ENCODE measurements at places on chromosomes 1 and 21.

DNA sequence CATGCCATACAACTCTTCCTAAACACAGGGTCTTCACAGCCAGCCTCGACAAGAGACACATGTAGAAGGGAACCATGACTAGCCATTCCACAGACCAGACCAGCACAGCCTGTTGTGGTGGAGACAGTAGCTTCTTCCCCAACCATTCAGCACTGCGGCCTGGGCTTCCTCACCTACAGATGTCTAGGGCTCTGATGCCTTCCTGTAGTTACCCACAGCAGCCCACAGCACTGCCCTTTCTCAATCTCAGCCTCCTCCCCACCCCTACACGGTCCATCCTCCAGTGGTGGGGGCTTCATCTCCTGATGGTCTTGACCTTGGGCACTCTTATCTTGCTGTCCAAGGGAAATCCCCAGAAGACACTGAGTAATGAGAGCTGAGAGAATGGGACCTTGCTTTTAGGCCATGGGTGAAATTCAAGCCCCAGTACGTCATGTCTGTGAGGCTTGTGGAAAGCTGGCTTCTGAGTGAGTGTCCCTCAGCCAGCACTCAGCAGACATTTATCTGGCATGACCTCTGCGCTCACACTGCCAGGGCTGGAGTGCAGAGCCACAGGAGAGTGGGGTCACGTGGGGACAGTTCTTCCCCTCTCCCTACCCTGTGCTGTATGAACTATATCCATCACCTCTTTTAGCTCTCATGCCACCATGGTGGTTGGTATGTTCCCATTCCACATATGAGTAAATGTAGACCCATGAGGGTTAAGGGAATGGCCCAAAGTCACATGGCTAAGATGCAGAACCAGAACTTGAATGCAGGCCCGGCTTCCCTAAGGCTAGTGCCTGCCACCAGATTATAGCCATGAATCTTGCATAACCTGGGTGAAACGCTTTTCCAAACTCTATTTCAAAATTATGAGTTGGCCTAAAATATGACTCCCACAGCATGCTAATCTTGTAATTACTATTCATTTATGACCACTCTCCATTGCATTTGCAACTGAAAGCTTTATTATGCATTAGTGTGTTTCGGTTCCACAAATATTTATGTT, 104.7 kb downstream of the HIVEP3 start:
- DNase-seq, result no peak

DNA sequence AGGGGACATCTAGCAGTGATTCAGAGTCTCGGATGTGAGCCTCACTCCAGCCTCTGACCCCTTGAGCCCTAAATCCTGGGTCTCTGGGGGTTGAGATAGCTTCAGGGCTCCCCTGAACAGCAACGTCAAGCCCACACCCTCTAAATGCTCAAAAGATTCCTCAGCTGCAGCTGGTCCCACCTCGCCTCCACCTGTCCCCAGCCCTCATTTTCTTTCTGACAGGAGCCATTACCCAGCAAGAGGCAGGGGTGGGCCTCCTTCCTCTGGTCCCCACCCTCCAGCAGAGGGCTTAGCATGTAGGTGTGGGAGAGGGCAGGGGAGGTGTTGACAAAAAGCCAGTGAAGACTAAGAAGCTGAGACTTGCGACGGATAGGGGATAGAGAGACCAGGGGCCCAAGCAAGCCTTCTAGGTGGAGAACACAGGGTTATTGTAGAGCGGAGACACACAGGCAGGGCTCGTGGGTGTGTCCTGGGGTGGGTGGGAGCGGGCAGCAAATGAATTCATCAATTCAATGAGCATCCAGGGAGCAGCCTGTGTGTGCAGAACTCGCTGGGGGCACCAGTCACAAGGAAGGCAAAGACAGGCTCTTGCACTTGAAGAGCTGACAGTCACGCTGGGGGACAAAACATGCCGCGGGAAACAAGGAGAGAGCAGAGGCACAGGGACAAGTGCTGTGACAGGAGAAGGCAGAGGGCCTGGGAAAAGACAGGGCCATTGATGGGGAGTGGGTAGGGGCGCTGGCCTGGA, 48.9 kb upstream of the GOLT1A start:
- no peak for DNase-seq

DNA sequence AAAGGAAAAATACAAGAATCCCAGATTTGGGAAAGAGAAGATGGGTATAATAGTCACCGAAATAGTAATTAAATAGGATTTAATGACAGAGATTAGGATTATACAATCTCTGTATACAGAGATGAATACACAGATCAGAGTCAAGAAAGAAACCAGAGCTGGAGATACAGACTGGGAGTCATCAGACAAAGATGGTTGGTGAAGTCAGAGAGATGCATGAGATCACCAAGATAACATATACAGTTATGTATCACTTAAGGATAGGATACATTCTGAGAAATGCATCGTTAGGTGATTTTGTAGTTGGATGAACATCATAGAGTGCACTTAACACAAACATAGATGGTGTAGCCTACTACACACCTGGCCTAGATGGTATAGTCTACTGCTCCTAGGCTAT, 49.8 kb downstream of the VCAM1 start:
- DNase-seq, result no peak

- no peak for DNase-seq
Measured at GRCh38 chr1:179955731-179956130, 1.1 kb downstream of the CEP350 start.

- no peak for DNase-seq
Measured at GRCh38 chr1:178495741-178496409, 889 bp downstream of the CLEC20A start.

DNA sequence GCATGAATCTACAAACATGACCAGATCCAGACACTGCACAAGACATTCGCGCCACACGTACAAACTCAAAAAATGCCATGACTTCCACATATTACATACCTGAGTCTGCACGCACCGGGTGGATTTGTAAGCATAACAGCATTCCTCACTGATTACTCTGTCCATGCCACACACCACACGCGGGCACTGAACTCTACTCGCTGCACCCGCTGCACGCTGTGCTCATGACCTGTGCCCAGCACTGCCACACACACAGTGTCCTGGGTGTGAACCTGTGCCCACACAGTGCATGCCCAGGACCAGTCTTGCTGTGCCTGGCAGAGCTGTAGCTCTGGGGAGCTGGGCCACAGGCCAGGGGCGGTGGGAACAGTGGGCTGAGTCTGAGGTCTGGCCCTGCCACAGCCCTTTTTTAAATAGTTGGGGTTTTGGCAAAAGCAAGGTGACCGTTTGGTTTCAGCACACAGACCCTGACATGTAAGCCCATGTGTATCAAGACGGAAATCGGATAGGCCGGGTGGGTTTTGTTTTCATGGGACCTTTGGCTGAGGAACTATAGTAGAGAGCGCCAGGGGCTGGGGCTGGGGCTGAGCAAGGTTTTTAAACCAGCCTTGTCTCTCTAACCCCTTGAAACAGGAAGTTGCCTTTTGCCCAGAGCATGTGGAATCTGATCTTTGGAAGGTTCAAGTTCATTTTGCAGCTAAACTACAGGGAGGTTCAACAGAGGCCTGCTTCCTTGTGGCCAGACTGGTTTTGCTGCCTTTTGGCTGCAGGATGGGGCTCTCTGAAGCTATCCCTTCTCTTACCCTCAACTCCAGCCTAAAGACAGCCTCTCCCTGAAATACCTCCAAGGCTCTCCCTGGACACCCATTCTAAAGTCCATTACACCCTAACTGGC, 12.3 kb upstream of the GOLT1A start:
- DNase-seq, result no peak

GRCh38 chr1:59638231-59638711, 176.5 kb upstream of the HOOK1 start:
- DNase-seq, result no peak

GRCh38 chr1:159937054-159937750, 8.2 kb downstream of the IGSF9 start:
- DNase-seq, result no peak

DNA sequence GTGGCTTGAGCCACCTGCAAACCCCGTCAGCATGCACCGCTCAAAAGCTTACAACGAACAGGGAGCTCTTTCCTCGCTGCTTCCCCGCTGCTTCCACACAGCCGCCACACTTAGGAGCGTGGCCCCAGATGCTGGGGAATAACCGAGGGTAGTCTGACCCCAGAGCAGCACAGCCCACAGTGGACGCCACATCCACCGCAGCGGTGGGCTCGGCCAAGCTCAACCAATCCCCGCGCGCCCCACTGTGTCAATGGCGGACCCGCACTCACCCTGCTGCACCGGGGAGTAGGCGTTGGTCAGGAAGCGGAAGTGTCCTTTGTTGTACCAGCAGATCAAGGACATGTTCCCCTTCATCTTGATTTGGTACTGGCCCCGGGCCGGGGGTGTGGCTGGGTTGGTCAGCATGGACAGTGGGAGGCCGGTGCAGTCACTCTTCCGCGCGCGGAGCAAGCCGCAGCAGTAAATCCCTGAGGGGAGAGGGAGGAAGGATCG, 93.5 kb downstream of the PGBD5 start:
- DNase-seq, result no peak

GRCh38 chr1:50251702-50252101, 143.0 kb downstream of the ELAVL4 start:
- peak; percentile 15 for DNase-seq

DNA sequence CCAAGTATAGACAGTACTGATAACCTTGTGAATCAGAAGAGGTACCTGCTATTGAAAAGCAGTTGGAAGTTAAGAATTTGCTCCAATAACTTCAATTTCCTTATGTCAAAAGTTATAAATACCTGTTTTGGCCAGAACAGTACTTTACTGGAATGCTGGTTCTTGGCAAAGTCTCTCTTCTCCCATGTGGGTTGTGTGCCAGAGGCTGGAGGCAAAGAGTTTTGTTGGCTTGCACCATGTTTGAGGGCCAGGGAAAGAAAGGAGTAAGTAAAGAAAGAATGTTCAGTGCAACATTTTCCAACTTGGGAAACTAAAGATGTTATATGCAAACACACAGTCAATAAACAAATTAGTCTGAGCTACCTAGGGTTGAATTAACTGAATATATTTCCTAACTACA, 67.0 kb upstream of the DYNLT5 start:
- DNase-seq, result no peak

DNA sequence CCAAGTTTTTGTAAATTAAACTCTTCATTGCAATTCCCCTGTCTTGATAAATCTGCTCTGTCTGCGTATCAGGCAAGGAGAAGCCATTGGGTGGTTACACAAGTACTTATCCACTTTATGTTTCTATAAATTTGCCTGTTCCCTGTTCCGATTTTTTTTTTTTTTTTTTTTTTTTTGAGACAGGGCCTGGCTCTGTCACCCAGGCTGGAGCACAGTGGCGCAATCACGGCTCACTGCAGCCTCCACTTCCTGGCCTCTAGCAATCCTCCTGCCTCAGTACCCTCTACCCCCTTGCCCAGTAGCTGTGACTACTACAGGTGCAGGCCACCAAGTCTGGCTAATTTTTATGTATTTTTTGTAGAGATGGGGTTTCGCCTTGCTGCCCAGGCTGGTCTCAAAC, 11.1 kb upstream of the CSRP1 start:
- no peak for DNase-seq

DNA sequence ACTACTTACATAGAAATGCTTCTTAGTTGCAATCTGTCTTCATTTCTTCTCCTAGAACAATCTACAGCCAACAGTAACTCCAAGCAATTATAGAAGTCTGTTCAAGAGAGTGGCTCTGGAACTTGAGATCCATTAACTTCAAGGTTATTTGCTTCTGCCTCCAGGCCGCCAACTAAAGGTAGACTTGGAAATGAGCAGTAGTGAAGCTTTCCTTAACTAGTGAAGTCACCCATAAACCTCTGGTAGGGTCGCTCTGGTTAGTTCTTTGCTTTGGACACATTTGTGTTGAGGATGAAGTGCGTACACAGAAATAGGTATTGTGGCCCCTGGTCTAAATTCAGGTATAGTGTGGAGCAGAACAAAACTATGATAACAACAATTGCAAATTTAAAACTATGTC, 809.9 kb upstream of the RGS18 start:
- DNase-seq, result no peak

GRCh38 chr1:15083578-15083977, 70.0 kb upstream of the TMEM51 start:
- no peak for DNase-seq

DNA sequence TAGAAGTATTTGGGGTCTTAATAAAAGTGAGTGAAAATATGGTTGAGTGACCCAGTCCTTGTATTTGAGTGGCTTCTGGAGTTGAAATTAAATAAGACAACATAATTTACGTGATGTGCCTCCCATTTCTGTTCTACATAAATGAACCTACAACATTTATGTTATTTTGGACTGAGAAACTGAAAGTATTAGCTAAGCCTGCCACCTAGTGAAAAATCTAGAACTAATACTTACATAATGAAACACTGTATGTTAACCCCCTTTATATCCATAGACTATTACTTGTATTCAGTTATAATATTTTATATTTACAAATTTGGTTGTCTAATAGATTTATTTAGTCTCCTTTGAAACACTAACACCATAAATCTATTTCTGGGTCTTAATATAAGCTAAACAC, 298.9 kb downstream of the KCNT2 start:
- no peak for DNase-seq

DNA sequence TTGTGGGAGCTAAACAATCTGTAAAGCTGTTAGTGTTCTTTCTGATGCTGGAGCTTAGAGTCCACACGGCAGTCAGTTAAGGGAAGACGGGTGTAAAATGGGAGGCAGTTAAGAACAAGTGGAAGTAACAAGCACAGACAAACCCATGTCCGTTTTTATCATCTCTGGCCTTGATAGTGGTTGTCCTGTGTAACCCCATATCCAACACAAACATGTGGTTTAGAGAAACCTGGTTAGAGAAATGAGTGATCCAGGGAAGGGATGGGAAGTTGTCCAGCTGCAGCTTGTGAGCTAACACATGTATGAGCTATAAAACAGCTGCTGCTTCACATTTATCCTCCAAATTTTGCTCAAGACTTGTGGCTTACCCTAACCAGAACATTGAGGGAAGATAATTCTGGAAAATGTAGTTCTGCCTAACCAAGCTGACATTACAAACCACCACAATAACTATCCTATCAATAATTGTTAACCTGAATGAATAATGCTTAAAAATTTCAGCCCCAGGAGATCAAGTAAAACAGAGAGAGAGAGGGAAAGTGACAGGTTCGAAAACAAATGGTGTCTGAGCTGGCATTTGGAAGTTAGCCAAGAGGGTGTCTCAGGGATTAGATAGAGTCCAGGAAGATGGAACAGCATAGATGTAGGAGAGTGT, 10.6 kb upstream of the C1orf162 start:
- DNase-seq, result no peak

GRCh38 chr1:192311281-192311680, 5.5 kb upstream of the RGS21 start:
- DNase-seq, result no peak

DNA sequence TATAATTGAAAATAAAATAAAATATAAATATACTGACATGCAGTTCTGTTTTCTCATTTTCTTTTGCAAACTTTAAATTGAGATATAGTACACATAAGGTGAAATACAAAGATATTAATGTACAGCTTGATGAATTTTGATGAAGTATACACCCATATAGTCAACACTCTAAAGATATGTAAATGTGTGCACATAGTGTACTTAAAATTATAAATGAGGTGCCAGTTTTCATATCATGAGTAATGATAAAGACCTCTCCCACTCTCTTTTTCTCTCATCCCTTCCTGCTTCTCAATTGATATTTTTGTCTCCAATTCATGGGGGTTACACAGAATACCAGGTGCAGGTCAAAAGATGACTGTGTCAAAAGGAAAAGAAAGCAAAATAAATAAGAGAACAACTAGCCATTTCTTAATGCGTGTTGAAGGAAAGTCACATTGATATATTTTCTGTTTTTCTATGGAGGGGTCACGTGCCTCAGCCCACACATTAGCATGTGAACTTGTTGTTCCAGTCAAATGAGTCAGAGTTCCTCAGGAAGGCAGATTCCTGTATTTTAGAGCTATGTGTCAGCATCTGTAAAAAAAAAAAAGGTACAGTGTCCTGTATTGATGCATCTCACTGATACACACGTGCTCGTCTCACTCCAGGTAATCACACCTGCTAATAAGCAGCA, 64.3 kb upstream of the HOOK1 start:
- DNase-seq, result no peak

GRCh38 chr21:46455575-46456385, 2.9 kb upstream of the DIP2A start:
- DNase-seq, result no peak
